ENCODE measurements at places on chromosomes 16 and 17. TPM values are rescaled to one million over a fixed set of nuclear protein-coding genes. Genes with fewer than 3 reads are reported as not detected.

- DNase-seq, result no peak
These were observed 5.0 kb upstream of the TRAF4 start for GRCh38 chr17:28738680-28739384.

- DNase-seq, result no peak
These were observed 155.3 kb downstream of the AIPL1 start for GRCh38 chr17:6279659-6280058.

GRCh38 chr17:80961541-80962330 is 29.9 kb upstream of the CHMP6 start:
- no peak for DNase-seq

DNA sequence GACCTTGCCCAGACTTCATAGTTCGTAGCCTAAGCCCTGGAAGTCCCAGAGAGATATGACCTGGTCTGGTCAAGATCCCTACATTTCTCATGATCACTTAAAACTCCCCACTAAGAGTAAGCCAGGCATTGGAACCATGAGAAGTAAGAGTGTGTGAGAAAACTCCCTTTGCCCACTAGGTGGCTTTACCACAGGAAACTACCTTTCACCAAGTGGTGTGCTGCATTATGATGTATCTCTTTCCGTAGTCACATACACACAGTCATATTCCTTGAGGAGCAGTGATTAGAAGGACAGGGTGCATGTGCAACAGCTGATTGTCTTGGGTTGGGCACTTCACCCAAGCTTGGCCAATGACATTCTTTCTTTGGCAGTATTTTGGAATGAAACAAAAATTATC is 639.3 kb downstream of the KCNJ2 start:
- DNase-seq, result no peak

DNA sequence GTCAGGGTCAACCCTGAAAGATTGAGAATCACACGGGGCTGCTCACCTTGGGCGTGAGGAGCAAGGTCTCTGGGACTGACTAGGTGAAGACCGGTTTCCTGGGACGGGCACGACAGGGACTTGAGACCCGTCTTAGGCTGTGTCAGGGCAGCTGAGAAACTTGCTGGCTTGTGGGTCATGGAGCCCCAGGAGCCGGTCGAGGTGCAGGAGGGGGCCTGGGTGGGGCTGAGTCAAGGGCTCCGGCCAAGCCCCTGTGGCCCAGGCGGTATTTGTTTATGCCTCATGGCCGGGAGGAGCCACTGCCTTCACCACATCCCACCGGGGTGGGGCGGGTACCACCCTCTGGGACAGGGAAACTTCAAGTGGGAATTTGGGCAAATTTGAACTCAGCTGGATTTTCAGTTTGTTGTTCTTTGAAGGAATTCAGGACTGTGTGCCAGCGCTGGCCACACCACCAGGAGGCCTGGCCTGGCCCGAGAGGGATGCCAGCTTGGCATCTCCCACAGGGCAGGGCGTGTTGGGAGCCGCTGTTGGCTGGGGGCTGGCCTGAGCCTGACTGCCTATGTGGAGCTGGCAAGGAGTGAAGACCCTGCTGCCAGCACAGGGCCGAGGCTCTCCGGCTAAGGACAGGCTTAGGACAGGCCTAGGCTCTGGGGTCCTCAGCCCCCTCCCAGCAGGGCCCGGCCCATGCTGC is 116.1 kb downstream of the METRNL start:
- DNase-seq, result no peak

- DNase-seq, result no peak
These were observed 17.3 kb downstream of the COTL1 start for GRCh38 chr16:84600343-84601229.

DNA sequence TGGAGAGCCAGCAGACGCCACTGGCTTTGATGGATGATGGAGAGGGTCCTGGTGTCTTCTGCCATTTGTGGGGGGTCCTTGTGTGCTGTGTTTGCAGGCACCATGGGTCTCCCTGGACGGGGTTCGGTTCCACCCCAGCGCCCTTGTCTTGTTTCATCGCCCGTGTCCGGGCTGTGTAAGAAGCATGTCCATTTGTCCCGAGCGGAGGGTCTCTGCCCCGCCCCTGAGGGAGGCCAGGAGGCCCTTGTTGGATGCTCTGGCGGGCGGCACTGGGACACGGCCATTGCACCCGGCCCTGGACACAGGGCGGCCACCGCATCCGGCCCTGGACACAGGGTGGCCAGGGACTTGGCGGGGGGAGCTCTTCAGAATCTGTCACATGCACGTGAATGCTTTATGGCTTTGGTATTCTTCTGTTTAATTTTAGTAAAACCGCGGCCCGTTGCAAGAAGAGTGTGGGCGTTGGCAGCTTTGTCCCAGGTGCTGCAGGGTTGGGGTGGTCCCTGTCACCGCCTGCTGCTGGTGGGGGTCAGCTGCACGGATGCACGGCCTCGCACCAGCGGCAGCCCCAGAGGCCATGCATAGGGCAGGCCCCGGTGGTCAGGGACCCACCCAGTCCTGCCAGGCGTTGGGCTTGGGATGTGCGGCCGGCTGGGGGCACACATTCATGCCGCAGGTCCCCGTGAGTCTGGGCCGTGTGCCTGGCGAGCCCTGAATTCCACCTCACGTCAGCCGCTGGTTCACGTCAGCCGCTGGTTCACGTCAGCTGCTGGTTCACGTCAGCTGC is 21.0 kb upstream of the ZNF750 start:
- DNase-seq, result no peak

DNA sequence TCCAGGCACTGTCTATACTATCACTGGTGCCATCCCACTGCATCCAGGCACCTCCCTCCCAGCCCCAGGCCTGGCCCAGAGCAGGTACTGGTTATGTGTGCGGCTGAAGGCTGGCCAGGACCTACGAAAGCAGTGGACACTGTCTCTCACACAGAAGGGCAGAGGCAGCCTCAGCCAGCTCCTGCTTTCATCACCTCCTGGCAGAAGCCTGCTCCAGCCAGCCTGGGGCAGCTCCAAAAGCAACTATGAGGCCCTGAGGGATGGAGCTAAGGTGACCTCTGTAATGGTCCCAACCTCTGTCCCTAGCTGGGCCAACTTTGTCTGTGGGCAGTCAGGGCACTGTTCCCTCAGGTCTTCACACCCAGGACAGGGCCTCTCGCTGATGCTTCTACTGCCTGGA is 18.8 kb downstream of the HSD11B2 start:
- no peak for DNase-seq

- DNase-seq, result no peak
These were observed 31.5 kb upstream of the CDH5 start for GRCh38 chr16:66334853-66335574.

- DNase-seq, result no peak
These were observed 194.7 kb downstream of the SPECC1 start for GRCh38 chr17:20203761-20204263.

- DNase-seq, result no peak
These were observed 30.5 kb downstream of the CYTH1 start for GRCh38 chr17:78751447-78752161.

Gene PTX4
- total RNA-seq, result 0.75 TPM

Gene OR3A3
- total RNA-seq, result not detected

Gene SPNS3
- total RNA-seq, result not detected

Gene KCNH6
- total RNA-seq, result not detected
